AG04449 (cell line): ENCODE measurements at places on chromosomes 5 and 9.

GRCh38 chr5:139820606-139821005 is 25.0 kb downstream of the PSD2 start:
- no peak for DNase-seq

DNA sequence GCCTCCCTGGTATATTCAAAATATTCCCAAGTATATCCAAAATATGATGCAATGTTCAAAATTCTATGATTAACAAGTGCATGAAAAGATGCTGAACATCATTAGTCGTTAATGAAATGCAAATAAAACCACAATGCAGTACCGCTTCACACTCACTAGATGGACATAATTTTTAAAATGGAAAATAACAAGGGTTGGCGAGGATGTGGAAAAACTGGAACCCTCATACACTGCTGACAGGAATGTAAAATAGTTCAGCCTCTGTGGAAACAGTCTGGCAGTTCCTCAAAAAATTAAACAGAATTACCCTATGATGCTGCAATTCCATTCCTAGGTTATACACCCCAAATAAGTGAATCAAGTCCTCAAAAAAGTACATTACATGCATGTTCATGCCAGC is 36.1 kb upstream of the MYOT start:
- DNase-seq = no peak

- no peak for DNase-seq
Observed at GRCh38 chr5:35876454-35876853, 19.8 kb downstream of the IL7R start.

DNA sequence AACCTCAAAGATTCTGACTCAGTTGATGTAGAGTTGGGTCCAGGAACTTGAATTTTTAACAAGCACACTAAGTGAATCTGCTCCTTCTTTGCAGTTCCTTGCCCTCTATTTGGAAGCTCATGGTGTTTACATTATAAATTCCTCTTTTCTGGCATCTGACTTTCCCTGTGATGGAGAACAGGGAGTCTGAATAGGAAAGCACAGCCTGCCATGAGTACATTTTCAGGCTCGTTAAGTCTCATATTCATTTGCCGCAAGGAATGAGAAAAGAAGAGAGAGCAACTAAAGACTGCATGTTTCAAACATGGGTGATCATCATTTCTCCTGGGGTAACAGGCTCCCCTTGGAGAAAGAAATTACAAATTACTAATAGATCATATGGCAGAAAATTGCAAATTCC is 468.1 kb upstream of the DMAC1 start:
- DNase-seq = no peak

DNA sequence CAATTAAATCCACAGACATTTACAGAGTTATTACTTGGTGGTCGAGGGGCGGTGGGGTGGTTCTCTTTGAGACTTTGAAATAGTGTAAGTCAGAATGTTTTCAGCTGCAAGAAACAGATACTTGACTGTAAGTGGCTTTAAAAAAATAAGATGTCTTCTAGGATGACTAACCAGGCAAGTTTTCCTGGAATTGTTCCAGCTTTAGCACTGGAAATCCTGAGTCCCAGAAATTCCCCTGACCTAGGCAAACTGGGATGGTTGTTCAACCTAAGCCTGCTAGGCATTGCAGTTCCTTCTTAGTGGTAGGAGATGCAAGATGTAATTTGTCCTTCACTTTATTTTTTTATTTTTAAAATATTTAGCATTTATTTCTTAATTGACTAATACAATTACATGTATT is 169.5 kb upstream of the POC5 start:
- no peak for DNase-seq

GRCh38 chr5:61884252-61884855 is 421.7 kb upstream of the KIF2A start:
- no peak for DNase-seq

- DNase-seq = no peak
Observed at GRCh38 chr9:125984461-125984860, 237.3 kb downstream of the PBX3 start.

DNA sequence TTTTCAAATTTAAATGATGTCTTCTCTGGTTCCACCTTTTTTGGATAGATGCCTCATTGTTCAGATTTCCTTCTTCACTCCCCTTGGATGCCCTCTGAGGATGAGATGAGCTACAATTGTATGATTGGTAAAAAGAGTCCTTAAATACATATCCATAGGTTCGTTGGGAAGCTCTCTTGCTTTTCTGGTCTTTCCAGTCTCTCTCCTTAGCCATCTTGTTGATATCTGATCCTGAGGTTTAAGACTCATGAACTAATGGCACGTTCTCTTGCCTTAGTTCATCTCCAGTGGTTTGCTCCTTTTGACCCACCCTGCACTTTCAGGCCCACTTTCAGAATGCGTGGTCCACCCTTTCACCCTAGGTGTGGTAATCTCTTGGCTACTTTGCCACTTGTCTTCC is 33.2 kb upstream of the TUT7 start:
- DNase-seq = no peak

GRCh38 chr9:128643519-128644300 is 12.9 kb downstream of the DYNC2I2 start:
- DNase-seq = no peak

DNA sequence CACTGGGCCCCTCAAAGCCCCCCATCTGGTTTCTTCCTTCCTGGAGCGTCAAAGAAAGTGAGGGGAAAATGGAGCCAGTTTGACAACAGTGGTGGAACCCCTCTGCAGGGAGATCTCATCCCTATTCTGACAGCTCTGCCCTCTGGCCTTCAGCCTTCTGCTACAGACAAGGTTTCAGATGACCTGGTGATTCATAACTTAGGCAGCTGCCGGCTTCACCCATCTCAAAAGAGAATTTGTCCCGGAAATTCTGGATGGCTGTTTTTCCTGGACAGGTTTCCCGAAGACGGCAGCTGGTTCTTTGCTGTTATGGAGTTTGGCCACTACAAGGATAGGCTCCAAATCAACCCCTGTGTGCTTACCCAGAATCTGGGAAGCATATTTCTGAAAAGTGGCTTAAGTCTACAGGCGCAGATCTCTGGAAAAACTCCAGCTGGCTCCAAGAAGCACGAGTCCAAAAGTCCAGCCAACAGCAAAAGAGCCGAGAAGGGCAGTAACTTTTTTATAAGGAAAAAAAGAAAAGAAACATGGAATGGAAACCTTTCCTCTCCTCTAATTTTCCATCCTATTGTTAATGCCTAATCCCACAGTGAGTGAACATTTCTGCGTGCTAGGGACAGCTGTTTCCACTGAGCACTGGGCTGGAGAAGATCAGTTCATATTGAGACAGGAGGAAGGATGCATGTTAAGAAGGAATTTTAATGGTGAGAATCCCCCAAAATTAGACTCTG is 54.5 kb downstream of the ZNF366 start:
- DNase-seq = no peak

- DNase-seq = no peak
Observed at GRCh38 chr5:99379187-99379586, 450.4 kb upstream of the CHD1 start.

- no peak for DNase-seq
Observed at GRCh38 chr5:136081217-136081591, 51.4 kb upstream of the SMAD5 start.

GRCh38 chr5:163407034-163407655 is 30.2 kb upstream of the CCNG1 start:
- no peak for DNase-seq

GRCh38 chr5:139314276-139314675 is 20.7 kb downstream of the MATR3 start:
- no peak for DNase-seq

DNA sequence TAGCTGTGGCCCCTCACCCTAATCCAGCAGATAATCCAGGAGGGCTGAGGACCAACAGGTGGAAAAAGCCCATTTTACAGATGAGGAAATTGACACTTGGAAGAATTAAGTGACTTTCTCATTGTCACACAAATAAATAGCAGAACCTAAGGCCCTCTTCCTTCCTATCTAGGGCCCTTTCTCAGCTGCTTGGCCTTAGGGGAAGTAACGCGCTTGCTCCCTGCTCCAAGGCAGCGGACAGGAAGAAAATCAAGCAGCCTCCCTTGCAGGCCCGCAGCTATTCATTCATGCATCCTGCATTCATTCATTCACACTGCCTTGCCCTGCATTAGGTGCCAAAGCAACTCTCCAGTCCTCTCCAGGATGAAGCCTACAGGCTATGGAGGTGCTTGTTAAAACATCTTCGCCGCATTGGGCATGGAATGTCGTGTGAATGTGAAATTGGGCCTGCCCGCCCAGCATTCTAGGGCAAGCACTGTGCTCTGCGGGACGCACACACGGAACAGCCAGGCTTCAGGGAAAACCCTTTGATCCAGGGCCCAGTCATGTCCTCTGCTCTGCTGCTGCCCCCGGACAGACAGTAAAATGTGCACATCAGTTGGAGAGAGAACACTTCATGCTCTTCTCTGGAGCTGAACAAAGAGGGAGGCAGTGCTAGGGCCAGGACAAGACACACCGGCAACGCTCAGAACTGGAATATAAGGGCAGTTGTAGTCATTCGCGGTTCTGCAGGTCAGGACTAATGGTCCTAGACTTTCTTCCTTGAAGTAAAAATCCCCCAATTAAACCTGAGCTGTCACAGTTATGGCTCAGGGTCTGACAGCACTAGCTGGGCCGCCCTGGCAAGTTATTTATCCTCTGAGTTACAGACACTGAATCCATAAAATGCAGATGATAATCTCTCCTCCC is 166.0 kb downstream of the COL23A1 start:
- DNase-seq = no peak

GRCh38 chr9:99693888-99694287 is 127.8 kb upstream of the NR4A3 start:
- DNase-seq = no peak

GRCh38 chr5:1959725-1960581 is 77.2 kb upstream of the IRX4 start:
- no peak for DNase-seq

- DNase-seq = no peak
Observed at GRCh38 chr9:72984226-72984947, 31.5 kb upstream of the ALDH1A1 start.

GRCh38 chr5:85500869-85501268 is 1116.2 kb upstream of the EDIL3 start:
- DNase-seq = no peak

DNA sequence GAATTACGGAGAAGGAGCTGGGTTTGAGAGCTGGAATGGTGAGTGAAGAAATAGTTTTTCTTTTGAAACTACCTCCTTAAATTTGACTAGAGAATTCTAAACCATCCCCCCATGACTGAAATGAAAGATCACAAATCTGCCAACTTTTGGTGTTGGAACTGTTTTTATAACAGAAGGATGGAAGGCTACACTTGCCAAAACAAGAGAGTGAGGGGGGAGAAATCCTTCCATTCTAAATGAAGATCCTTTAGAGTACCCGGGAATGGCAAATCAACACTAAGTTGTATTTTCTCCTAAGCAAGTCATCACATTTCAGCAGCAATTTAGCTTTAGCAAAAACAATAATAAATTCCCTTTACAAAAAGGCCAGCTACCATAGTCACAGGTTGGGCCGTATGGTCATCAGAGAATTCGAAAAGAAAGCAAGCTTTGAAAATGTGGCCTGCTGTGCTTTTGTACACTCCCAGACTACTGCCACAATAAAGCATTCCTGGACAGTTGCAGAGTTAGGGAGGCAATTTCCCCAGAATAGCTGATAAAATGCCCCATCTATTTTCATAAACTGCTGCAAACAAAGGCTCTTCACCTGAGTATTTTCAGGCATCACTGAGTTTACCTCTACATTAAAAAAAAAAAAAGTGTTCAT is 25.0 kb upstream of the FREM1 start:
- DNase-seq = no peak

DNA sequence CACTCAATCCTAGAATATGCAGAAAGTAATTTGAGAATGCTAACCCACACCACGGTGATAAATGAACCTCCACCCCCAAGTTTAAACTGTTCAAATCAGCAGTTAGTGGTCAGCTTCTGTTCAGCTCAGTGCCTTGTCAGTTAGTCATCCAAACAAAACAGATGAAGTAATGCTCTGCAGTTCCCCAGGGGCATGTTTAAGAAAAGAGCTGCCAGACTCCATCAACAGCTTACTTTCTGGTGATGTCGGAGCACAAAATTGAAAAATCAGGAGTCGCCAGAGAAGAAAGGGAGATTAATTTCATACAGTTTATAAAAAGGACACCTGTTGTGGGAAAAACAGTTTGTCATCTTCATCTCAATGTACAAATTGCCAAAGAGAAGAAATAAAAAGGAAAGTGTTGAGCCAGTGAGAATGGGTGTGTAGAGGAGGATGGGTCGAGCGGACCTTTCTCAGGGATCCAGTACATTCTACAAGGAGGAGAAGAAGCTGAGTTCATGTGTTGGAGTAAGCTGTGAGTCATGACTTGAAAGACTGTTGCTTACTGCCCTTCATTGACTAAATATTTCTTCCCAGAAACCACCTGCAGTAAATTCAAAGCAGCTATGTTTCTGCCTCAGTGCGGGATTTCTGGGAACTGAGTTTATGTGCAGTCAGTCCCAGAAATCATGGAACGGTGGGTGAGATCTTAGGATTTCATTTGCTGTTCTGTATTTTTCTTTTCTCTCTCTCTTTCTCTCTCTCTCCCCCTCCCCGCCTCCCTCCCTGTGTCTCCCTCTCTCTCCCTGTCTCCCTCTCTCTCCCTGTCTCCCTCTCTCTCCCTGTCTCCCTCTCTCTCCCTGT is 13.7 kb downstream of the TRIO start:
- peak; percentile 96 for DNase-seq

DNA sequence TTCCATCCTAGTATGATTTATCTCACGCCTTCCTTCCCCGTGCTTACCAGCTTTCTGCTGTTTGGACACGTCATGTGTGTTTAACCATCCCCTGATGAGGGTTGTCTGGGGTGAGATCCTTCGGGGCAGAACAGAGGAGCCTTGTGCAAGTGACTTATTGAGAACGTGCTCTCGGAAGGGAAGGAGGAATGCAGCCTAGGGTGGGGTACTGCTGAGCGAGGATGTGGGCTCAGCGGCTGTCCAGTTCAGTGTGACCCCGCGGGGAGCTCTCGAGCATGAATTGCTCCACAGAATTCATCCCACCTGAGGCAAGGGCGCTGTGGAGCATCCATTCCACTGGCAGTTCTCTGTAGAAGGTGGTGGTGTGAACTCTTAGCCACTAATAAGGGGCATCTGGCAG is 4.0 kb downstream of the MYOZ3 start:
- DNase-seq = no peak

DNA sequence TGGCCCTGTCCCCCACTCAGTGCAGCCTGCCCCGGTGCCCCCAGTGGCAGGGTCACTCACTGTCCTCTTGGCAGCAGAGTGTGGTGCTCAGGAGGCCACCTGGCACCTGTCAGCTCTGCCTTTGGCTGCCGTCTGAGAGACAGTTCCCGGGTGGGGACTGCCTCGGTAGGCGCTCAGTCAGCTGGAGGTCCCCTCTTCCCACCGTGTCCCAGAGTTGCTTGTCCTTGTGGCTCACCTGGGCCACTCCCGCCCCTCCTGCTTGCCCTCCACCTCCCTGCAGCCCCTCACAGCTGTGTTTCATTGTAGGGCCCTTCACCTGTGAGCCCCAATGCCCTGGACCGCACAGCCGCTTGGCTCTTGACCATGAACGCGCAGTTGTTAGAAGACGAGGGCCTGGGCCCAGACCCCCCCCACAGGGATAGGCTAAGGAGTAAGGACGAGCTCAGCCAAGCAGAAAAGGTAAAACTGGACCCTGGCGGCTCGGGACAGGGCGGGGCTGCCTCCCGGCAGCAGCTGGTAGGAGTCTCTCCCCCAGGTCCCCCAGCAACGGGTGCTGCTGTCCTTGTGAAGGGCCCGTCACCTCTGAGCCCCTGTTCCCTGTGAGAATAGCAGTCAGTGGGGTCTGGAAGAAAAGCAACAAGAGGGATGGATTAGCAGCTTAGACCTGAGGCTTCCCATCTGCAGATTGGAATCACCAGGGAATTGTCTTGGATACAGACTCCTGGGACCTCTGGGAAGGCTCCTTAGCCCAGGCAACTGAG is 122.7 kb downstream of the DAB2IP start:
- no peak for DNase-seq
